Mammary epithelial cell (primary cell): ENCODE measurements at places on chromosomes 3 and 15. TPM values are rescaled to one million over a fixed set of nuclear protein-coding genes. Genes with fewer than 3 reads are reported as not detected.

GRCh38 chr15:51846463-51847230 is 17.2 kb downstream of the TMOD3 start:
- DNase-seq = peak; percentile 81

DNA sequence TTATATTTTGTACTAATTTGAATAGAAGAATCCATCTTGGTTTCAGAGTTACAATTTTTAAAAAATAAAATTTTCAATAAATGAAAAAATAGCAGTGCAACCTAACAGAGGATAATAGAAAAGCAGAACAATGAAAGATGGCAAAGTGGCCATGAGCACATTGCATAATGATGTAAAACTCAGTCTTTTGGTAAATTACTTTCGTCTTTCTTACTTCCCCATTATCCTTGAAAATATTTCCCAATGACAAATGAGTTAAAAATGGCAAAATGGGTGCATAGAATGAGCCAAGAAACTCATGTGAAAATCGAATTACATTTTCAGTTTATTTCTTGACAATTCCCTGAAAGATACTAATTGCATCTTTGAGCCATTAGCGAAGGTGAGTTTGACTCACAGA is 236.4 kb downstream of the CDIN1 start:
- DNase-seq = no peak

DNA sequence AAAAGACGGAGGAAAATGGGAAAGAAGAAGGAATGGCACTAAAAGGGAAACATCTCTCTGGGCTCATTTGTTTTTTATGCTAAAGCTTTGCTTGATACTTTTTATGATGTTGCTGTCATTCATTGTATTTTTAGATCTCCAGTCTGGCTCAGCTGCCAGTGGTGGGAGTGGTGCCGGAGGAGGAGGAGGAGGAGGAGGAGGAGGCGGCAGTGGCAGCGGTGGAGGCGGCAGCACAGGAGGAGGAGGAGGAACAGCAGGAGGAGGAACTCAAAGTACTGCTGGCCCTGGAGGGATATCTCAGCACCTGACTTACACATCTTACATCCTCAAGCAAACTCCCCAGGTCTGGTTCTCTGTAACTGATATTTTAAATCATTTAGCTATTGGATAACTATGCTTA is 49.6 kb downstream of the MAP6D1 start:
- no peak for DNase-seq

- DNase-seq = no peak
Measured at GRCh38 chr3:157300094-157300493, 136.6 kb upstream of the PTX3 start.

GRCh38 chr15:60854858-60855564 is 374.1 kb downstream of the RORA start:
- peak; percentile 24 for DNase-seq

DNA sequence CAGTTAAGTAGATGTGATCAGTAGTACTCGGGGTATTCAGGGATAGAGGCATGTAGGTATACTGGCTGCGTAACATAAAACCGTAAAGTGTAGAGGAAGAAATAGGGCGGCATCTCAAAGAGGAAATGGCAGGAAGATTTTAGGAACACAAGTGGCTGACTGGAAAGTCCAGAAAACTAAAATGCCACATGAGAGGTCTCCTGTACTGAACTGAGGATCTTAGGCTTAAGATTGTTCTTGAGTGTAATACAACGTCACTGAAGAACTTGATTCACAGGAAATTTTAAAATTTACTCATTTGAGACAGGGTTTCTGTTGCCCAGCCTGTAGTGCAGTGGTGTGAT is 2.3 kb upstream of the LMLN start:
- no peak for DNase-seq

DNA sequence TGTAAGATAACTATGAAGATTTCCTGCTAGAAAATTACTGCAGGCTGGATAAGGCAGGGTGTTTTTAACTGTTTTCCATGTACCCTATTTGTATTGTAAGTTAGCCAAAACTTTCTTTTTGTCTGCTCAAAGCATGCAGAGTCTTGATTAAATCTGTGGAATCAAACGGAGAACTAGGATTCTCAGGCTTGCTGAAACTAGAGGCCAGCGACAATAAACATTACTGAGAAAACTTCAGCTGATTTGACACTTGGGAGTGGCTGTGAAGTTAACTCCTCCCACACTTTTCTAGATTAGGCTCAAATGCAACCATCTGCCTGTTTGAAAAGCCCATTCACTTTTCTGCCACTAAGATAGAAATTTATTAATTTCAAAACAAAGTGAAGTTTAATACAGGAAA is 153.2 kb upstream of the FRMD4B start:
- DNase-seq = no peak

- peak; percentile 37 for DNase-seq
Measured at GRCh38 chr15:32861761-32862160, 144.0 kb downstream of the GREM1 start.

DNA sequence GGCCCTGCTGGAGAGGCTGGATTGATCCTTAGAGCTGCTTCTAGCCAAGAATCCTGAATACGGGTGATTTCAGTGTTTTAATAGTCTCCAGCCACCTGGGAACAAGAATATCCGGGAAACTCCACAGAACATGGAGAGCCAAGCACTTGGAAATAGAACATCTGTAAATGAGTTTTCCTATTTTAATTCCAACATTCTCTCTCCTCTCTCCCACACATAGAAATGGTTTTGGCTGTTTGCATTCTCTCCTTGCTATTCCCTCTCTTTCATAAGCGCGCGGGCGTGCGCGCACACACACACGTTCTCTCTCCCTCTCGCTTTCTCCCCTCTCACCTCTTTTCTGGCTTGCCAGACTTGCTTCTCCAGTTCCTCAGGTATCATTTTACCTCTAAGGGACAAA is 50.6 kb downstream of the GADL1 start:
- no peak for DNase-seq

GRCh38 chr3:136151219-136151618 is 44.9 kb downstream of the MSL2 start:
- no peak for DNase-seq

GRCh38 chr3:113161661-113162060 is 49.7 kb upstream of the BOC start:
- no peak for DNase-seq

GRCh38 chr3:194972641-194973040 is 287.0 kb downstream of the FAM43A start:
- no peak for DNase-seq

DNA sequence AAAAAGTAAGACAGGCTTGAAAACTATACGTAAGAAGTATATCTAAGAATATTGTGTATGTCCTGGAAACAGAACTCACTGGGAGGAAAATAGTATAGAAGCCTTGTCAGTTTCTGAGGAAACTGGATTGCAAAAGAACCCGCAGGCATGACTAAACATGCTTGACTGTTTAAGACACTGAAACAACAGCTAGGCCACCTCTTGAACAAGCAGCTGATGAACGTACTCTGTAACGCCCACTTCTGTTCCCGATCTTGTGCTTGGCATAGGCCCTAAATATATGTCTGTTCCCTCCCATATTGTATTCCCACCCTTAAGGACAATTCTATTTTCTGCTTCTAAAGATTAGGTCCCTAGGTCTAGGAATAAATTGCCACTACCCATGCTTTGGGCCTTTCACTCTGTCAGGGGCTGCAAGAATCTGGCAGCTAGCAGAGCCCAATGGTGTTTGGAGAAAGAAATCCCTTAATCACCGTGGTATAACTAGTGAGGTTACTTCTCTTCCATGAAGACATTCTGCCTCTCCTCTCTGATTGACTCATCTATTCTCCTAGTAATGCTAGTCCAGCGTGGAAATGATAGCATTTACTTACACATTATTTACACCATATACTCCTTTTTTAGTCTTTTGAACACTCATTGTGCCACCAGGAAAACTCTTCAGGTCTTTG is 46.2 kb downstream of the CD200 start:
- DNase-seq = peak; percentile 97

- DNase-seq = no peak
Measured at GRCh38 chr3:46604127-46604526, 8.2 kb upstream of the FAM240A start.

DNA sequence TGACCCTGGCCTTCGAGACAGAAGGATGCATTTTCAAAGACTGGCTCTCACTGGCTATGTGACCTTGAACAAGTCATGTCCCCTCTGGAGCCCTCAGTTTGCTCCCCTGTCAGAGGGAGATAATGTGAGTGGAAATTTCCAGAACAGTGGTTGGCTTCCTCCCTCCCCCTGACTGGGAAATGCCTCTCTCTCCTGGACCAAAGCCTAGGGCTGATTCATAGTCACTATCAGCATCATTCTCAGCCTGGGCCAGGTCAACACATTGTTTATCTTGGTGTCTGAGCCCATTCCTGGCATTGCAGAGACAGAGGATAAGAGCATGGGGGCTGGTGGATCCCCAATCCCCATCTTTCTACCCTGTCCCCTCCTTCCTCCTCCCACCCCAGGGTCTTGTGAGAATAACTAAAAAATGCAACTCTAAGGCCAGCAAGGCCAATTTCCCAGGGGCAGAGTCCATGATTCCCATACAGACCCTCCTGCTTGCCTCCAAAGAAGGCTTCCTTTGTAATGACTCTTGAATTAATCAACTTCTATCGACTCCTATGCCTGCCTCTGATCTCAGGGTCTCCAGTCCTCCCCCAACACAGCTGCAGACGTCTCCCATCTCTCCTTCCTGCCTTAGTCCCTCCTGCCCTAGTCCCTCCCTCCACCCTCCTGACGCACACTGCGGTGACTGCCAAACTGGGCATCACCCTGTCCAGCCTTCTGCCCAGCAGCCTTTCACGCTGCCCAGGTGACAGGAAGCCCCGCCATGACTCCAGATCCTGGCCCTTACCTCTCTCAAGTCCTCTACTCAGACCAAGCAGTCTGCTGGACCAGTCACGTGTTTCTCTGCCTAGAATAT is 35.4 kb upstream of the CORO2B start:
- DNase-seq = peak; percentile 27

GRCh38 chr15:61545763-61546162 is 316.7 kb upstream of the RORA start:
- DNase-seq = no peak

GRCh38 chr3:141388823-141389621 is 20.7 kb downstream of the ZBTB38 start:
- no peak for DNase-seq

DNA sequence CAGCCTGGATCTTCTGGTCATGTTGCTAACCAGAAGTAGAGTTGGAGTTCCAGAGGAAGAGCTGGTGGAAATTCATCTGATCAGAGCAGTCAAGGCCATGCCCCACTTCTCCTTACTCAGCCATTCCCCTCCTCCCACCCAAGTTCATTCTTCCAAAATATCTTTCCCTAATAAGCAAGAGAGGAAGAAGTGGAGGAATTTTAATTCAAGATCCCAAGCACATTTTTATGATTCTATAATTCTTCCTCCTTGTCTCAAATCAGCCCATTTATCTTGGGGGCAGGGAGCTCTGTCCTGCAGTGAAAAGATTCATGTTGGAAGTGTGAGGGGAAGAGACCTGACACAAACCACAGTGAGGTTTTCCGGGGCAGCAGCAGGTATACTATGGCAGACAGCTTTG is 85.0 kb upstream of the GALNT15 start:
- DNase-seq = no peak

- no peak for DNase-seq
Measured at GRCh38 chr3:184373422-184373821, 4.6 kb downstream of the THPO start.

- DNase-seq = no peak
Measured at GRCh38 chr15:98124581-98124980, 164.1 kb downstream of the ARRDC4 start.

DNA sequence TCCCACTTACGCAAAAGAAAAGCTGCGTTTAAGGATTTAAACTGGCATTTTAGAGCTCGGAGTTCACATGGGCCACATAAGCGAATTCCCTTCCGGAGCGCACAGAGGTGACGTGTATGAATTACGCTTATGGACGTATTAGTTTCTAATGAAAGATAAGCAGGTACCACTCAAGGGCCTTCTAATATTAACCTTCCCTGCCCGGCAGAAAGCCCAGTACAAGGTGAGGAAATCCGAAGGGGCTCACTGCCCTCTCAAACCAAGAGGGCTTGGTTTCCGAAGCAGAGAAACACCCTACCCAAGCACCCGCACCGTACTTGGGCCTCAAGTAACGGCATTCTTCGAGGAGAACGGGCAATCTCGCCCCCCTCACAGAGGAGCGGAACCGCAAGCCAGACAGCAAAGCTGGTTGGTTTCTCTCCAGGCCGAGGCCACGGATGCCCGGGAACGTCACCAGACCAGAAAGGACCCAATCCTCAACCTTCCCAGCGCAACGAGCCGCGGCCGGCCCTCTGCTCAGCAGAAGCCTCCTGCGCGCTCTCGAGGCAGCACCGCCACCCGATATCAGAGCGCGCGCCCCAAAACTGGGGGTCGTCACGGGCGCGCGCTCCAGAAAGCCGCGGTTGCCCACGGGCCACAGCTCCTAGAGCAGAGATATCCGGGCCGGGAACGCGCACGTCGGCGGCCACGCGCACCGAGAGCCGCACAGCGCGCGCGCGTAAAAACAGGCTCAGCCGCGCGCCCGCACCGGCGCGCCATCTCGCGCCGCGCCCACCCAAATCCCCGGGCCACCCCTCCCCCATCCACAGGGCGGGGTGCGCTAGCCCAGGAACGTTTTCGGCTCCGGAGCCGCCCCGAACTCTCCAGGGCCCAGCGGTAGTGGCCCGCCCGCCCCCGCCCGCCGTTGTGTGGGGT is 676 bp downstream of the QRICH1 start:
- peak; percentile 75 for DNase-seq

DNA sequence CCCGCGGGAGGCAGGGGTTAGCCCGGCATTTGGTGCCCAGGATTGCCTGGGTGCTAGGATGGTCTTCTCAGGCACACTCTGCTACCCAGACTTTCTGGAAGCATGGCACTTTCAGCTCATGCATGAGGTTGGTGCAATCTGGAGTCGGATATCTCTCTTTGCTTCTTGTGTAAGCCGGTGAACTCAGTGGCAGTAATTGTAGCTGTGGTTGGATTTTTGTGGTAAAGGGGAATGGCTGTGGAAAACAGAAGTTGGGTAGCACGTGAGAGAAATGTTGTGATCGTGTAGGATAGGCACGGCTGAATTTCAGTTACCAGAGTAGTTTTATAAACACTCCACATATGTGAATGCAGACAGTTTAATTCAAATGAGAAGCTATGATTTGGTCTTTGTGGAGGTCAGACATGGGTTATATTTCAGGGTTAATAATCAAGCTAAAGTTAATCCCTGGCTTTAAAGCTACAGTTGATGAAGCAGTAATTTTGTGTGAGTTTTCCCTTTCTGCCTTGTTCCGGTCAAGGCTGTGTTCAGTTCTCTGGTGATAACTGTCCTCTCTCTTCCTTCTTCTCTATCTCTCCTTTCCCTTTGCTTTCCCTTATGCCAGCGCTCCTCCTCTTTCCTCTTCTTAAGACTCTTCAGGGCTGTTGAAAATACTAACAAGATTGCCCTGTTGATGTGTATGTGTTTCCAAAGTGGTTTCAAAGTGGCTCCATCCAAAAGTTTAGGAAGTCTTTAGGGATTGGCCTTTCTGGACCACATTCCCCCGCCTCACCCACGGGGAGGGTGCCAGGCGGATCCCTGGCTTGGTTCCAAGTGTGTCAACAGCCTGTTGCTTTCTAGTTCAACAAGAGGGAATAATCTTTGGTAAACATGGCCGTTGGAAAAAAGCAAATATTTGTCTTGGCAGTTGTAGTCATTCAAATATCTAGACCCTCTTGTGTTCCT is 404.6 kb upstream of the C2CD4B start:
- peak; percentile 15 for DNase-seq

IL12A gene
- polyA plus RNA-seq = 0.44 TPM

ISLR gene
- 0.08 TPM for polyA plus RNA-seq

LIPC gene
- not detected for polyA plus RNA-seq

TM6SF1 gene
- polyA plus RNA-seq = not detected

PLCD1 gene
- polyA plus RNA-seq = 29.1 TPM

CACNA1D gene
- 0.26 TPM for polyA plus RNA-seq

THSD4 gene
- polyA plus RNA-seq = 33.7 TPM

ANKUB1 gene
- 0.15 TPM for polyA plus RNA-seq

DVL3 gene
- 20.4 TPM for polyA plus RNA-seq

CLRN1 gene
- polyA plus RNA-seq = not detected

CERS3 gene
- polyA plus RNA-seq = 0.08 TPM

ALDH1A2 gene
- polyA plus RNA-seq = 0.15 TPM

CIDEC gene
- polyA plus RNA-seq = 0.06 TPM
